ENCODE measurements at places on chromosomes 7 and 10.

- no peak for DNase-seq
Measured at GRCh38 chr10:49374740-49375139, 21.1 kb downstream of the DRGX start.

DNA sequence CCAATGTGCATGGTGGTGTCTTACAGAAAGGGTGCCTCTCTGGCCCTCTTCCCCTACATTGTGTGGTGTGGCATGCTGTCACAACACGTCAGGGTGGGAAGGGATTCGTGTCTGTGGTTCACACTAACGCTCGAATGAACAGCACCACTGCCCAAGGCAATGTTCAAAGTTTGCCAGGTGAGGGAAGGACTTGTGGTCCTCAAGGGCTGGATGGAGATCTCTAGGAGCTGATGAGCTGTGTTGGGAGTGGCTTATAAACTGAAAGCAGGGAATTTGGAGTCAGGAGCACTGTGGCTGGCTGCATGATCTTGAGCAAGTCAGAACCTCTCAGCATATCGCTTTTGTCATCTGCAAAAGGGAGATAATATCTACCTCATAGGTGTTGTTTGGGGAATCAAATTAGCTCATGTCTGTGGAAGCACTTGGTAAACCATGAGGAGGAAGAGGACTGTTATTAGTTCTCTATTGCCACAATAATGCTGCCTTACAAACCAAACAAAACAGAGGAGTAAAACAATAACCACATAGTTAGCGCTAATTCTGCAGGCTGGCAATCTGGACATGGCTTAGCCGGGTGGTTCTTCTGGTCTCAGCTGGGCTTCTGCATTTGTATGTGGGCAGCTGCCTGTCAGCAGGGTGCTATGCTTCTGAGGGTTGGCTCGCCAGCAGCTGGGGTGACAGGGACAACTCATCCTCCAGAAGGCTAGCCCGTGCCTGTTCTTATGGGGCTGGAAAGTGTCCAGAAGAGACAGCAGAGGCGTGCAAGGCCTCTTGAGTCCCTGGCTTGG lies 22.9 kb upstream of the C10orf105 start:
- no peak for DNase-seq

DNA sequence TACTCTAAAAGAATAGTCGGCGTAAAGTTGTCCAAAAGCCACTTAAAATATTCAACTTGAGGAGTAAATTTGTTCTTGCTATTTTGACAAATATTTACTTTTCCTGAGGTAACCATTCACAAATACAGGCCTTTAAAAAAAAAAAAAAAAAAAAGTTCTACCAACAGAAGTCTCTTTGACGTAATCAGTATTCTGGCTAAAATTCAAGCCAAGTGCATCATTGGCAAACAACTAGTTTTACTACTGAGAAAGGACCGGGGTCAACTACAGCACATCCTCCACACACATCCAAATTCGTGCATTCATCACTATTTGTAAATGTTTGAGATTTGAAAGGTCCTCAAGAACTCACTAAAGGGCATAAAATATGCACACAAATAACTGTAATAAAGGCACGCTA lies 2.0 kb downstream of the OAT start:
- no peak for DNase-seq

DNA sequence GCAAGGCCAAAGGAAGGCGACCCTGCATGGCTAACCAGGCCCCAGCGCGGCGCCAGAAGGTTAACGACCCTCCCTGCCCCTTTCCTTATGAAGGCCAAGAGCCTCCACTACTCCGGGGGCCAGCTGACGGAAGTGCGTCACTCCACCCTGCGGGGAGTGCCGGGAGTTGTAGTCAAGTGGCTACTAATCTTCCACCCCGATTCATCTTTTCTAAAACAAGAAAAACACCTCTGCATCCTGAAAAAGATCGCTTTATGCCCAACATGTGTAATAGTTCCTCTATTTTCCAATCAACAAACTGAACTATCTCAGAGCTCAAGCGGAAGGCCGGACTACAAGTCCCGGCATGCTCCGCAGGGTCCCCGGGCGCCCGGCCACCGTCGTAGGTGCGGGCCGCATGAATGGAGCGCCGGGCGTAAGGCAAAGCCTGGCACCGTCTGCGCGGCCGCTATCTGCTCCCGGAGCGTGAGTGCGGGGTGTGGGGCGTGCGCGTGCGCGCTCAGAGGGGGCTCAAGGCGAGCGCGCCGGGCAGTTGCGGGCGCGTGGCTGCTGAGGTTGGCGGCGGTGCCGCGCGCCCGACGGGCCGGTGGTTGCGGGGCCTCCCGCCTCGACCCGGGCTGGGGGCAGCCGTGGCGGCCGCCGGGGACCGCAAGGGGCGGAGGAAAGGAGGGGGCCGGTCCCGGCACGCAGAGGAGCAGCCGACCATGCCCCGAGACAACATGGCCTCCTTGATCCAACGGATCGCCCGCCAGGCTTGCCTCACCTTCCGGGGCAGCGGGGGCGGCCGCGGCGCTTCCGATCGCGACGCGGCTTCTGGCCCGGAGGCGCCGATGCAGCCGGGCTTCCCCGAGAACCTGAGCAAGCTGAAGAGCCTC lies at the start of gene ADO:
ADO (plus strand) TSS at position 365 of the 875 bp plus-strand sequence; CDS start at position 705, 340 bp downstream.
- peak; percentile 90 for DNase-seq
